Stimulated activated CD8-positive, alpha-beta memory T cell treated with anti-CD3 and anti-CD28 coated beads, Interleukin-2, amount 100 ng/mL, for 48 hours (primary cell): ENCODE measurements at places on chromosomes 11 and 22.
A peak's percentile ranks its signal among the peaks of the same experiment; 100 is the strongest.

GRCh38 chr11:123426789-123427188 lies 3.3 kb upstream of the GRAMD1B start:
- no peak for DNase-seq

- no peak for DNase-seq
Measured at GRCh38 chr22:31179345-31179744, 19.4 kb downstream of the RNF185 start.

DNA sequence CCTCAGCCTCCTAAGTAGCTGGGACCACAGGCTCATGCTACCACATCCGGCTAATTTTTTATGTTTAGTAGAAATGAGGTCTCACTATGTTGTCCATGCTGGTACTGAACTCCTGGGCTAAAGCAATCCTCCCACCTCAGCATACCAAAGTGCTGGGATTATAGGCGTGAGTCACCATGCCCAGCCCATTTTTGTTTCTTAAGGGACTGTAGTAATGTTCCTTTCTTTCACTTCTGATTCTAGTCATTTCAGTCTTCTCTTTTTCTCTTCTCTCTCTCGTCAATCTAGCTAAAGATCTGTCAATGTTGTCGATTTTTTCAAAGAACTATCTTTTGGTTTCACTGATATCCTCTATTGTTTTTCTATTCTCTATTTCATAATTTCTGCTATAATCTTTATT lies 111.0 kb upstream of the APOA1 start:
- DNase-seq, result no peak

DNA sequence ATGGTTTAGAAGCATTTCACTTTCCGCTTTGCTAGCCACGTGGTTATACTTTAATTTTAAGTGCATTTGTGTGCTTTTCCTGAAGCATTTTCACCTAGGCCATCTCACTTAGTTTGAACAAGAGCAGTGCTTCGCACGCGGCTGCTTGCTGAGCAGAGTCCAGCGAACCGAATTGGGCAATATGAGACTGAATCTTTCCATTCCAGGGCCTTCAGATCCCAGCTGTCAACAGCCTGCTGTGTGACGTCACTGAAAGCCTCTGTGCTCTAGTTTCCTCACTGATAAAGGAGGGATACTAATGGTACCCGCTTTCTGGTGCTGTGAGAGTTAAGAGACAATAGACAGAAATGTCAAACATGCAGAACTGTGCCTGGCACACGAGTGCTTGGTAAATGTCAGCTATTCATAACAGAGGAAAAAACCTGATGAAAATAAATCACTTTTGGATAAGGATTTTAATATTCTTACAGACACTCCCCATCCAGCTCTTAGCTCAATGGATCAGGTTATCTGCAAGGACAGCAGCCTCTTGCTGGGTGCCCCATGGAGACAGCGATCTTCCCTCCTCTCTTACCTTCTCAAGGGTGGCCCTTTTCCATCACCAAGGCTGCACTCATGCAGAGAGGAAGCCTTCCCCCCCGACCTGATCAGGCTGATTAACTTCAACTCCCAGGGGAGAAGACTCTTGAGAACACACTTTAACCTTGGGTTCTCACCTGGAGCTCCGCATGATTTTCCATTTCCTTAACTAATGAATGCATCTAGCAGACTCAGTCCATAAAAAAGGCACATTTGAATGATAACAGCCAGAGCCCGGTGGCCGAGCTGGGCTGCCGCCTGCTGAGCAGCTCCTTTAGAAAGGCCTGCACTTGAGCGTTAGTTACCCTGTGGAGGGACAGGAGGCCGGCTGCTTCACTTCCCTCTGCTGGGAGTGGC lies 3.5 kb upstream of the GLB1L3 start:
- no peak for DNase-seq

- no peak for DNase-seq
Measured at GRCh38 chr11:35661534-35661933, 1.0 kb upstream of the TRIM44 start.

DNA sequence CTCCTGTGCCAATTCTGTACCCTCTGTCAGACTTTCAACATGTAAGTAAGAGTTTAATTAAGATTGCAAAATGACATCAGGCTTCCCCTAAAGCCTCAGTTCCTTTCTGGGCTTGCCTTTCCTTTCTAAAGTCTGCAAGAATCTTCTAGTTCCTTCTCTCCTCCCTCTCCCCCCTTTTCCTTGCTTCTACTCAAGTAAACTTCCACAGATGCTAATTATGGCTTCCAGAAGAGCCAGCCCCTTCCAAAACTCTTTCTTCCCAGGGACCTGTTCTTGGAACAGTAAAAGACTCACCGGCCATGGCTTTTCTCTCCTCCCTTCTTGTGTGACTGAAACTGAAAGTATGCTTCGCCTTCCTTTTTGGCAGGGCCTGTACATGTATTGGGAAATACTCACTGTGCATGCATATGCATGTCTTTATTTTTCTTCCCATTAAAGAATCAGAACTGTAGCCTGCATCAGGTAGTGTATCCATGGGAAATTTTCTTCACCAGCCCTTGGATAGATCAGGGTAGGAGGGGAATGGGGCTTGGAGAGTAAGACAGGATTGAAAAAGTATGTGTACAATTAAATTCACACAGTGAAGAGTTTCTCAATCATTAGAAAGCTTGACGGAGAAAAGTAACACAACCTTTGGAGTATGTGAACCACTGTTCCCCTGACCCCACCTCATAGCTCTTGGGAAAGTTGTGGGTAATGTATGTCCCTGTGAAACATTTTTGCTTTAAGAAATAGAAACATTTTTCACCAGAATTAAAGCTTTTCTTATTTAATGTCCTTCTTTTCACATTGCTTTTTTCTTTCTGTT lies at the start of gene CASP1:
Gene CASP1, minus strand, starts transcription at position 332 of the 808 bp plus-strand sequence. Its CDS starts 31 bp downstream, at position 301.
- no peak for DNase-seq

DNA sequence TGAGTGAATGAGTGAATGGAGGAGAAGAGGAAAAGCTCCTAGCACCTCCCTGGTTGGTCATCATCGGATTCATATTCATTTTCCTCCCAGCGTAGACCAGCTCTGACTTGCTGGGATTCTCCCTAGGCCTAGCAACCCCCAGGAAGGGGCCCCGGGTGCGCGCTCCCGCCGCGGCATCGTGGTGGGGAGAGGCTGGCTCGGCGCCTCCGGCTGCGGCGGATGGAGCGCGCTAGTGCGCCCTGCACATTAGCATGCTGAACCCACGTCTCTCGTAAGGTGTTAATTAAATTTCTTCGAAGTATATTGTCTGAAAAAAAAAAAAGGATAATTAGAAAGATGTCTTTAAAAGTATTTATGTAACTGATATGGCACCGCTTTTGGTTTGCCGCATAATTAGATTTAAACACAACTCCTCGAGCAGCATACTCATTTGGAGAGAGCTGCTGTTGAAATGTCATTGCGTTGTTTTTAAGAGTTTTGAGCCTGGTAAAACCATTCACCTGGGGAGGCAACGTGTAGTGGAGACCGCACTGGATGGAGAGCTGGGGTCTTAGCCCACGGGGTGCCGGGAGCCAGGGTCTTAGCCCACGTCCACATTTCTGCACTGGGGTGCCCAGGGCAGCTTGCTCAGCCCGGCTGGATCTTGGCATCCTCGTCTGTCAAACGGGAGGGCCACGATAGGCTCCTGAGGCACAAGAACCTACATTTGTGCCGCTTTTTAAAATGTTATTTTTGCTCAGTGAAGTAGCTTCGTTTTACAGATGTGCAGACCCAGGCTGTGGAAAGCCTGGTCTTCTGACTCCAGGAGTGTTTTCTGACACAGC lies 21.8 kb downstream of the MPPED1 start:
- DNase-seq, result no peak

GRCh38 chr11:2645779-2646118 lies 54.0 kb downstream of the KCNQ1OT1 start:
- DNase-seq, result no peak

DNA sequence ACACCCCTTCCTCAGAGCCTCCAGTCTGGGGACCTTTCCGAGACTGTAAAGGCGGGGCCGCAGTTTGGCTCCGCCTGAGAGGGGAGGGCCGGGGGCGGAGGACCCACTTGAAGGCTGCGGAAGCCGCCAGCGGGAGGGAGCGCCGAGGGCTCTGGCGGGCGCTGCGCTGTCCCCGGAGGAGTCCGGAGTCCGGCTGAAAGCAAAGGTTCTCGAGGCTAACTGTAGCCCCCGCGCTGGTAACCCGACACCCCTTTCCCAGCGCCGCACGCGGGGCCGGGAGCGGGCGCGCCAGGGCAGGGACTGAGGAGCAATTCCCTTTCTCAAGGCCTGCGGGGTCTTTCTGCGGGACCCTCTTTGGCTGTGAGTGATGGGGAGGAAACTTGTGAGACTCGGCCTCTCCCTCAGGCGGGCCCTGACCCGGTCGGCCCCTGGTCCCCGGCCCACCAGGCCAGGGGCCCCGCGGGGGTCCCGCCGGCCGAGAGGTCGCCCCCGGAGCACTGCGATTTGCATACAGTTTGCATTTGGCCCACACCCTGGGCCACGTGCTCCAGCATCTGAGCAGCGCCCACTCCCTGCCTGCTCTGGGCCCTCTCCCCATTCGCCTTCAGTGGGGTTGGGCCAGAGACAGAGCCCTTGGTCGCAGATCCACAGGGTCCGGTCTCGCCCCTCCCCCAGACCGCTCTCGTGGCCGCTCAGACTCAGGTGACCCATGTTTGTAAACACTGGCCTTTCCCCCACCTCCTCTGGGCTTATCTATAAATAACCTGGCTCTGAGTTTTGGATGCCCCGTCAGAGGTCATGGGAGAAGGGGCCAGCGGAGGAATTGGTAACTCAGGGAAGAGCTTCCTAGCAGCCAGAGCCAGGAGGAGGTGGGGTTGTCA lies 519 bp upstream of the ART5 start:
- DNase-seq, result peak; percentile 46

GRCh38 chr11:76327756-76328388 lies 53.1 kb downstream of the THAP12 start:
- DNase-seq, result no peak

DNA sequence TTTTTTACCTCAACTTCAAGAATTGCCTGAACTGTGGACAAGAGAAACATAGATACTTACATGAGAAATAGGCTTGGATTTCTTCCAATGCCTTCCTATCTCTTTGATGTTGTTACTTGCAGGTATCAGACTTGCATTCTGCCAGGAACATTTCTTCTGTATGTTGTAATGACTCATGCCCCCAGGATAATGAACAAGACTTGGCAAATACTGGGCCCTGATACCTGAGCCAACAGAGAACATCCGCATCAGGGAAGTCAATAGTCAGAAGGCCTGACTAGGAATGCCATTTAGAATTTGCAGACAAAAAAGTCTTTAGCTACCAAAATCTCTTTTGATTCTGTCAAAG lies 273.7 kb upstream of the KIRREL3 start:
- DNase-seq, result no peak

DNA sequence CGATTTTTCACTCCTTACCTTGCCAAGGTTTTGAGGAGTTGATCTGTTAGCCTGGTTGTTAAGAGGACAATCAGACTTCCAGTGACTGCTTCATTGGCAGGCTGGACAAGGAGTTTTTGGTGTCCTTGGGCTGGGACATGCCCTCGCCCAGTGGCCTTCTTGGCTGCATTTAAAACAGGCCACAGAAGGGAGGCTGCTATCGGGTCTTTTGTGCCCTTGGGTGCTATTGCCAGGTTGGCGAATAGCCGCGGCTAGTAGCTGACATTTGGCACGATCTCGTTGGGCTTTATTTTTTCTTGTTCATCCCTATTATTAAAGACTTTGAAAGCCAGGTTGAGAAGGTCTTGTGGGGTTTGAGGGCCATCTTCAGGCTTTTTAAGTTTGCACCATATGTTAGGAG lies 99.4 kb downstream of the ELP4 start:
- DNase-seq, result no peak

GRCh38 chr22:50129121-50129736 lies 39.4 kb downstream of the MOV10L1 start:
- DNase-seq, result no peak

- DNase-seq, result no peak
Measured at GRCh38 chr11:128549256-128549944, 38.0 kb downstream of the ETS1 start.

DNA sequence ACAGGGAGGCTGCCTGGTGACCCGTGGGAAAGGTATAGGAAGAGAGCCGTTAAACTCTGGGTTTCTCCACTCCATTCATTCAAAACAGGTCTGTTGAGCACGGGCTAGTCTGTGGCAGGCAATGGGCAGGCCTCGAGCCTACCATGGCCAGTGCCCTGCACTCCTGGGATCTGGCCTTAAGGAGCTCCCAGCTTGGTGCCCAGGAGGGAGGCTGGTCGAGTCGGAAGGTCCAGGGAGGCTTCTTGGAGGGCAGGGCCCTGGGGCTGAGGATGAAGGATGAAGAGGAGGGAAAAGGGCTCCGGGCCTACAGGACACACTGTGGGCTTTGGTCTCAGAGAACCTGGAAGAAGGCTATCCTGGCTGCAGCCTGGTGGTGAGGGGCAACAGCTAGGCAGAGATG lies 41.9 kb upstream of the MN1 start:
- DNase-seq, result no peak

GRCh38 chr22:27386186-27386585 lies 415.4 kb downstream of the MN1 start:
- no peak for DNase-seq

- no peak for DNase-seq
Measured at GRCh38 chr11:2808850-2809846, 76.4 kb downstream of the CDKN1C start.

DNA sequence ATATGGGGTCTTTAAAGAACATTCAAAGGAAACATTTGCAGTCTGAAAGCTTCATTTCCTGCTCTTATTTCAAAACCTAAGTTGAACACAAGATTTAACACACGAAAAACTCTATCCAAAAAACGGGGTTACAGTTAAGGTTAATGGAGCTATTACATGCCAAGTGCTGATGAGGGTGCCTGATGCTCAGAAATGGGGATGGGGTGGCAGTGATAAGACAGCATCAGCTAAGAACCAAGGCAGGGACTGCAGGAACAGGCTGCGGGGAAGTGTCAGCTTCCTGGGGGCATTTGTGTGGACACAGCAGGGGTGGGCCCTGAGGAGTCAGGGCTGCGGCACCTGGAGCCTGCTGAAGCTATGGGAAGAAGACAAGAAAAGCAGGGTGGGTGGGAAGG lies 12.2 kb downstream of the DGCR2 start:
- no peak for DNase-seq

DNA sequence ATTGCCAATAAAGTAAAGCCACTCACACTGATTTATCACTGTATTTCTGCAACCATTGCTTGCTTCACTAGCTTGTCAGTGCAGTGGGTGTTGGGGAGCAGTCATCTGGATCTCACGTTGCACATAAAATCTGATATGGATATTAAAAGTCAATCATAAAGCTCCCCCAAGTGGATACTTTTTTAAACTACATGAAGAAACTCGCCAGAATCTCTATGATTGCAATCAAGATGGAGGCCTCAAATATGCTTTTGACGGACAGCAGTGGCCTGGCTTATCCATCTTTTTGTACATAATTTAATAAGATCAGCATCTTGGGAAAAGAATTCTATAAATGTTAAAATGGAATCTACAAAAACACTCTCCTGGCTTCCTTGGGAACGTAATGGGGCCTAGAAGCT lies 137.7 kb downstream of the WT1 start:
- DNase-seq, result no peak

- no peak for DNase-seq
Measured at GRCh38 chr22:26751217-26751616, 93.8 kb downstream of the MIAT start.

DNA sequence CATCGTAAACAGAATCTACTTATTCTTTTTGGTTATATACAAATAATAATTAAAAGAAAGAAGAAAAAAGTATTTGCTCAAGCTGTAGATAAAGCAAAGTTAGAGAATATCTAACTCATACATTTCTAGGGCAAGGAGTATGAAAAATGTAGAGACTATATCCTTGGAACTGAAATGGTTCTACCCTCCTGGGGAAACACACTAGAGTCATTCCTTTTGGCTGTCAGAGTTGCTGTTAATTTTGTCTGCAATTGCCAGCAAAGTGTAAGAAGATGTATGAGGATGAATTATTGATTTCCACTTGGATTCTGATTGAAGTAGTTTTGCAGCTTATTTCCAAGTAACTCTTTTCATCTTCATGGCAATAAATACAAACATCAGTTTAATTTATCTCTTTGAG lies 69.1 kb downstream of the SLC17A6 start:
- no peak for DNase-seq
